ENCODE measurements at places on chromosomes 2 and 18. TPM values are rescaled to one million over a fixed set of nuclear protein-coding genes. Genes with fewer than 3 reads are reported as not detected.
A peak's percentile ranks its signal among the peaks of the same experiment; 100 is the strongest.

The RAMP1 gene
- total RNA-seq, result not detected

GRCh38 chr2:96151595-96152303 lies 6.5 kb upstream of the DUSP2 start:
- no peak for DNase-seq

DNA sequence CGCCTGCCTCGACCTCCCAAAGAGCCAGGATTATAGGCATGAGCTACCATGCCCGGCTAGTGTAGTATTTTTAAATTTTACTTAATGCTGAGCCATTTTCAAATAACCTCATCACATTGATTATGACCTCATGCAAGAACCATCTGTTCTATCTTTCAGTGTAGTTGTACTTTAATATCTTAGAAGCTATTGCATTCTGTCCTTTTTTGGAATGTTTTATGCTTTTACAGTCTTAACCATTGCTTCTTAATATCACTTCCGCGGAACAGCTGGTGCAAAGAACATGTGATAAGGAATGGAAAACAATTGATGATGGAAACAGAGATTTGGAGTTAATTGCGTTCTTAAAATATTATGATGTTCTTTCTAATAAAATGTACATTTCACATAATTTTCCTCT lies 2.7 kb downstream of the GEN1 start:
- DNase-seq, result no peak

The CCDC148 gene
- not detected for total RNA-seq

- no peak for DNase-seq
Observed at GRCh38 chr18:50428531-50429206, 53.8 kb downstream of the SKA1 start.

The ZSWIM2 gene
- total RNA-seq, result not detected

DNA sequence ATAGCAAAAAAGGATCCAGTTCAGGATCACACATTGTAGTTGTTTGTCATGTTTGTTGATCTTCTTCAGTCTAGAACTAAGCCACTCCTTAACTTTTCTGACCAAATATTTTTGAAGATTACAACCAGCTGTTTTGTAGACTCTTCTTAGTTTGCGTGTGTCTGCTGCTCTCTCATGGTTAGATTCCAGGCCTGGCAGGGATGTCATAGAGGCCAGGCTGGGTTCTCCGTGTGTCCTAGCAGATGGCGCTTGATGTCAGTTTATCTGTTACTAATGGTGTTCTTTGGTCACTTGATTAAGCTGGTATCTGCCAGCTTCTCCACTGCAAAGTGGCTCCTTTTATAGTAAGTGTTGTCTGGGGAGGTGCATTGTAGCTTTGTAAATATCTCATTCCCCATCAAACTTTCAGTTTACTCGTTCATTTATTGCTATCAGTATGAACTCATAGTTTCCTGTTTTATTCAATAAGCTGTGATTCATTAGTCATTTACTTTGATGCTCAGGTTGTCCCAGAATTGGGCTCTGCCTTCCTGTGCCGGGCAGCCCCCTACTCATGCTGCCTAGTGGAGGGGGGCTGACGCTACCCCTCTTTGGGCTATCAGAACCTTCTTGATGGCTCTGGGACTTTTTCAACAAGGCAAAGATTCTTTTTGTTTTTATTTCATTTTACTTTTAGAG lies 42.1 kb downstream of the GRHL1 start:
- no peak for DNase-seq

- DNase-seq, result no peak
Observed at GRCh38 chr18:37783771-37784170, 218.2 kb upstream of the CELF4 start.

- DNase-seq, result no peak
Observed at GRCh38 chr2:141151611-141152286, 979.1 kb downstream of the LRP1B start.

GRCh38 chr18:35662293-35663062 lies 80.9 kb downstream of the GALNT1 start:
- DNase-seq, result no peak

DNA sequence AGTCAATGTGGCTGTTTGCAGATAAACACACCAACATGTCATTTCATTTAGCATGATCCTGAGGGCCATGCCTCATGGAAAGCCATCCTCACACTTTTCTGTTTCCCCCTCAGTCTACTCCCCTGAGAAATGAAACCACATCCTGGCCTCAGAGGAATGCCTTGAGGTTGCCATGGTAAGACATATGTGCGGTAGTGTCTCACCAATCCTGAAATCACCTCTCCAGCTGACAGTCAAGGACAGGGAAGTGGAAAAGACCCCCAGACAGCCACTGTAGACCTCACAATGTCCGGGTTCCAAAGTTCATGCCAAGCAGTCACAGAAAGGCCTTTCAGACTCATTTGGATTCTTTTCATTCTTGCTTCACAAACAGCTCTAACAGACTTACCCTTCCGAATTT lies 175.2 kb upstream of the PKDCC start:
- DNase-seq, result peak; percentile 31

DNA sequence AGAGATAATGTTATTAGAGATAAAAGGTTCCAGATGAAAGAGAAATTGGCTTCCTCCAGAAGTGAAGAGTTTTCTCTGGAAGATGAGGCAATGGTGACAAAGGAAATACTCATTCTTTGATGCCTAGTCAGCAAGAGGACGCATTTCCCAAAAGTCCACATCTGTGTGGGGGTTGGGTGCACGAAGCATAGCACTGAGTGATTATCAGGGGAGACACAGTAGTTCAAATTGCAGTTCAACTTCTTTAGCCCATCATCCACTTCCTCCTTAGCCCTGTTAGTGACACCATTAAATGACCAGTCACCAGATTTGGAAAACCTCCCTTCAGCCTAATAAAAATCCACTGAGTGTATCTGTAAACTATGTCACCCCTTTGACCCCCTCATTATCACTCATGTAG lies 80.9 kb upstream of the PHLPP1 start:
- DNase-seq, result no peak

- no peak for DNase-seq
Observed at GRCh38 chr2:177188482-177189469, 23.8 kb upstream of the HNRNPA3 start.

DNA sequence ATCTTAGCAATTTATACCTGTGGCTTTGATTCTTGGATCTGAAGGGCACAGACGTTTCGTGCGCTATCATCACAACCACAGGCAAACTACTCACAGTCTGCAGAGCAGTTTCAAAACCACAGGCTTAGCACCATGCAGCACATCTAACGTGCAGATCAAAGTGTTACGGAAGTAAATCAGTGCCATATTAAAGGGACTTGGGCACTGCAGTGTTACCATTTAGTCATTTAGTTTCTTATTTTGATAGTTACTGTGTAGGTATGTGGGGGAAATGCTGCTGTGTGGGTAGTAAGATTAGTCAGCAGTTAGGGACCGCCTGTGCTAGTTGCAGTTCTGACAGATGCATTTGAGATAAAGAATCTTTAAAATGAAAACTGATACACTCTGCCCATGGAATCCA lies 384.0 kb downstream of the NBAS start:
- peak; percentile 52 for DNase-seq

DNA sequence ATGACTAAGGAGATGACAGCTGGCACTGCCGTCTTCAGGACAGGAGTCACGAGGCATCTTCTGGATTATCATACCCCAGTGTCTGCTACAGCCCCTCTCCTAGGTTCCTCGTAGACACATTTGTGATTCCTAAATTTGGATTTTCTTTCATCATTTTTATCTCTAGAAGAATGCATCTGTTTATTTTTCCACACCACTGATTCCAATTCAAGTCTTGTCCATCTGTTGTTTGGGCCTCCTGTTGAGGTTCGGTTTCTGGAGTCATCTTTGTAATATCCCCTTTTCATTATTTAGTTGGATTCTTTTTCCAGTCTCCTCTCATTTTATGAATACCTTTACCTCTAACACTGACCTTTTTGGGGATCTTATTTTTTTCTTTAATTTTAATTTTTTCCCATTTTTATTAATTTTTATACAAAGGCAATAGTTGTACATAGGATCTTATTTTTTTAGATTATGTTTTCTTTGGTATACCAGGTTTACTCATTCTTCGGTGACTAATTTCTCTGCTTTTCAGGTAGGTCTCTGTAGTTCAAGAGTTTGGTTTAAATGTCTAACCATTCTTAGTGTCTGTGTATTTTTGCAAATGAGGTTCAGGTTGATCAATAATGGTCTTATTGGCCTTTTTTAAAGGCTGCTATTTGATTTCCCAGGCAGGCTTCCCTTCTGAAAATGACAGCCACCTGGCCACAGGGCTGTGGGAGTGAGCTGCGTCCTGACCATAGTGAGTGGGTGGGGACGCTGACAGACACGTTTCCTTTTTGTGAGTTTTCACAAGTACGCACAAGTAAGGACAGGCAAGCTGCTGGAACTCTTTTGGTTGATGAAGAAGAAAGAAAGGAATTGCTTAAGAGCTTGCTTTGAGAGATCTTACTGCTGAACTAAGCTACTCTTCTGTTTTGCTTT lies 34.5 kb downstream of the FARP2 start:
- DNase-seq, result no peak

The PLA2R1 gene
- not detected for total RNA-seq

DNA sequence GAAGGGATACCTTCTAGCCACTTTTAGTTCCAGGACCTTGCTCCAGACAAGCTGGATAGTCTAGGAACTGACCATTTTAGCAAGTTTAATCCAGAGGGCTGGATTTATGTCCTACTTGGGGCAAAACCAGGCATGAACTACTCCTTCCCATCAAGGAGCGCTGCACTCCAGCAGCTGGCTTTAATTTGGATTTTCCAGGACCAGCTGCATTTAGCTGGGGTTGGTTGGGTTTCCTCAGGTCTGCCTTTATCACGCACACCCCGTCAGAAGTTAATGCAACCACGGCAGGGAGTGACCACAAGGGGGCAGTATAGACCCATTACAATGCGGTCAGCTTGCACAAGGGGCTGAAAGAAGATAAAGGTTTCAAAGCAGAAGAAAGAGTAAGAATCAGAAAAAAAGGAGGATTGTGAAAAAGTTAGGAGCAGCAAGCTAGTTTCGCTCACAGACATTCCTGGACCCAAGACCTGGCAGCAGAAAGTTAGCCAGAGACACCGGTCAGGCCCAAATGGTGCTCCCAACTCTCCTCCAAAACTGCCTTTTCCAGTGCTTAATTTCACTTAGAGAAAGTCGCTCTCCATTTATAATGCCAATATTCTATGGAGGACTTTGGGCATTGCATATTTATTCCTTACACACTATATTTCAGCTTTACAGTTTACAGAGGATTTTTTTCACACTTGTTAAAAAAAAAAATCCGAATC lies 40.1 kb downstream of the SLC4A1AP start:
- DNase-seq, result peak; percentile 79

The CPLX4 gene
- total RNA-seq, result not detected

DNA sequence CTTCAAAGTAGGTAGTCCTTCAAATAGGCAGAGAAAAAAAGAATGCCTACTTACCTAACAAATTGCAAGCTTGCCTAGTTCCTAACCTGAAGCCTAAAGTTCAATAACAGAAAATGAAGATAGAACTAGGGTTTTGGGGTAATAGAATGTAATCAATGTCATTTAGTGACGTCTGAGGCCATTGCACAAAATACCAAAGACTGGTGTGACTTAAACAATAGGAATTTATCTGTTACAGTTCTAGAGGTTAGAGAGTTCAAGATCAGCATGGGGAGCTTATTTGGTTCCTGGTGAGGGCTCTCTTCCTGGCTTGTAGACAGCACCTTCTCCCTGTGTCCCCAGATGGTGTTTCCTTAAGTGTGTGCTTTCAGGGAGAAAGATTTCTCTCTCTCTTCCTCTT lies 4.7 kb upstream of the NPC1 start:
- no peak for DNase-seq

- DNase-seq, result no peak
Observed at GRCh38 chr2:162164802-162165201, 12.8 kb upstream of the GCG start.

The HOXD4 gene
- total RNA-seq, result not detected

GRCh38 chr2:42086500-42086953 lies 38.7 kb downstream of the PKDCC start:
- DNase-seq, result peak; percentile 63

- DNase-seq, result no peak
Observed at GRCh38 chr2:69285379-69285894, 101.6 kb downstream of the GFPT1 start.

DNA sequence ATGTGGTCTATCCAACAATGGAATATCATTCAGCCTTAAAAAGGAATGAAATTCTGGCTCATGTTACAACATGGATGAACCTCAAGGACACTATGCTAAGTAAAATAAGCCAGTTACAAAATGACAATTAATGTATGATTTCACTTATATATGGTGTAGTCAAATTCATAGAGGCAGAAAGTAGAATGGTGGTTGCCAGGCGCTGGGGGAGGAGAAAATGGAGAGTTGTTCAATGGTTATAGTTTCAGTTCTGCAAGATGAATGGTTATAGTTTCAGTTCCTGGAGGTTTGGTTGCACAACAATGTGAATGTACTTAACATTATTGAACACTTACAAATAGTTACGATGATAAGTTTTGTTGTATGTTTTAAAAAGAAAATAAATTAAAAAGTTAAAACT lies 79.2 kb upstream of the IL1R2 start:
- DNase-seq, result no peak

The POU3F3 gene
- not detected for total RNA-seq

DNA sequence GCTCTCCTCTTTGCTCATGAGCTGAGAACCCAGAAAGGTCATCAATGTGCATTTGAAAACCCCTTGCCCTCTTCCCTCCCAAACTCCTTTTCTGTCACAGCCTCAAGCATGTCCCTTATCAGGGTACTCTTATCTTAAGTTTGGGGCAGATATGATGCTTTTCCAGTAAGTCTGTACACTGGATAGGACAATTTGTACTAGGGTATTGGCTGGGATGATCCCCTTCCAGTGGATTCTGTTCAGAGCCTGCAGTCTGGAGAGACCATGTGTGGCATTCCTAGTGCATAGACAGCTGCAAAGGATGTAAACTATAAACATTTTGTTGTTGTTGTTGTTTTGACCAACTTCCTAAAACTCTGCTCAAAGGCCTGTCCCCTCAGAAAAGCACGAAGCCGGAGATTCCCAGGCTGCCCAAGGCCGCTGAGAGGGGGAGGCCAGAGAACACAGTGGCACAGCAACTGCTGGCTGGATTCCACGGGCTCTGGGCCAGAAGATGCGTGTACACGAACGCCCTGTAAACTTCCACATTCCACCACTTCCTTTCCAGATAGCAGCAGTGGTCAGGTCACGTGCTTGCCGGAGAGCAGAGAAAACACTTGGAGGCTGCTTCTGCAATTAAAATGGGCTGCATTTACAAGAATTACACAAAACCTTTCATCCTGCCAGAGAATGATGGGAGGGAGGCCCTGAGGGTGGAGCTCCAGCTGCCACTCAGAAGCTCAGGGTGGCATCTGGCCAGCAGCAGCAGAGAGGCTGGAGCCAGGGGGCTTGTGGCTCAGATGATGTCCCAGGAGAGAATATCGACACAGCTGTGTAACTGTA lies 42.1 kb downstream of the BMP10 start:
- DNase-seq, result peak; percentile 64

- DNase-seq, result peak; percentile 75
Observed at GRCh38 chr2:121974897-121975661, 219.6 kb downstream of the TSN start.

- DNase-seq, result no peak
Observed at GRCh38 chr2:174738841-174739240, 25.4 kb downstream of the CHRNA1 start.

The CCT7 gene
- 86.9 TPM for total RNA-seq

DNA sequence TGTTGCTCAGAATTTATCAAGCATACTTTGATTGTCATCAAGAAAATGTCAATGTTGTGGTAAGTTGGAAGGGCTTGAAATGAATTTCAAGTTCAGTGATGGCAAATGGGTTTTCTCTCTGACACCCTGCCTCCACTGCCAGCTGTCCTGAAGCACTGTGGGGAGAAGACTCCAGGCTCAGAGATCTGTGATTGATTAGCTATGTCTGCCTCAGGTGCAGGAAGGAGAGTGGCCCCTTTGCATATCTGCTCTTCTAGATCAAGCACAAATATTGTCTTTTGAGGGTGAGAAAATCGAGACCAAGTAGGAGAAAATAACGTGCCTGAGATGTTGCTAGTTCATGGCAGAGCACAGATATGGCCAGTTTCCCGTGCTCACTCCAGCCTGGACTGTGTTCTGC lies 178.8 kb upstream of the GLI2 start:
- DNase-seq, result no peak

The ICA1L gene
- total RNA-seq, result 1.5 TPM

Measured in CD4-positive, alpha-beta T cell (primary cell).